GOT3 (cell line): ENCODE measurements at places on chromosomes 4 and X.

GRCh38 chrX:38682095-38682494 is 119.2 kb upstream of the MID1IP1 start:
- DNase-seq, result no peak

DNA sequence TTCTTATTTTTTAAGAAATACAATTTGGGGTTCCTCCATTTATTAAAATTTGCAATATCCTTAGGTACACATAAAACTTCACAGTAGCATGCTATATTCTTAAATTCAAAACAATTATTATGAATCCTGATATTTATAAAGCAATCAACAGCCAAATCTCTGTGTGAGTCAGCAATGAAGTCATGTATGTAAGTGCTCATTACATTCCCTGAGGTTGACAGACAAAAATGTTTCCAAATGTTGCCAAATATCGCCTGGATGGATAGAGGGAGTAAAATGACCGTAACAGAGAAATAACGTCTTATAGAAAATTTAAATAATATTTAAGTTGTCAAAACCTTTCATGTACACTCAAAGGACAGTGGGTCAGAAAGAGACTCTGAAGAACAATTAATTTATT is 220.0 kb downstream of the PCDH18 start:
- no peak for DNase-seq

DNA sequence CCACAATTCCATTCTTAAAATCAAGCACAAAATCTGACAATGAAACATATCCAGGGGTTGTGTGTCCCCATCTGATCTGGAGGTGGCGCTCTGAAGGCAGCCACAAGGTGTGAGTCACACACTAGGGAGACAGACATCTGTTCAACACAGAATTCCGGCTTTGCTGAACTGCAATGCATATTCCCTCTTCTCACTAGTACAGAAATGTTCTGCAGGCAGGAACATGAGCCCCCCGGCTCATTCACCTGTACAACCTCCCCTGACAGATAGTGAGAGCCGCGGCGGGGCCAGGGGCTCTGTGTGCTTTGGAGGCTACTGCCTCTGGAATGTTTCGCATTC is 41.9 kb downstream of the WDR1 start:
- DNase-seq, result no peak

DNA sequence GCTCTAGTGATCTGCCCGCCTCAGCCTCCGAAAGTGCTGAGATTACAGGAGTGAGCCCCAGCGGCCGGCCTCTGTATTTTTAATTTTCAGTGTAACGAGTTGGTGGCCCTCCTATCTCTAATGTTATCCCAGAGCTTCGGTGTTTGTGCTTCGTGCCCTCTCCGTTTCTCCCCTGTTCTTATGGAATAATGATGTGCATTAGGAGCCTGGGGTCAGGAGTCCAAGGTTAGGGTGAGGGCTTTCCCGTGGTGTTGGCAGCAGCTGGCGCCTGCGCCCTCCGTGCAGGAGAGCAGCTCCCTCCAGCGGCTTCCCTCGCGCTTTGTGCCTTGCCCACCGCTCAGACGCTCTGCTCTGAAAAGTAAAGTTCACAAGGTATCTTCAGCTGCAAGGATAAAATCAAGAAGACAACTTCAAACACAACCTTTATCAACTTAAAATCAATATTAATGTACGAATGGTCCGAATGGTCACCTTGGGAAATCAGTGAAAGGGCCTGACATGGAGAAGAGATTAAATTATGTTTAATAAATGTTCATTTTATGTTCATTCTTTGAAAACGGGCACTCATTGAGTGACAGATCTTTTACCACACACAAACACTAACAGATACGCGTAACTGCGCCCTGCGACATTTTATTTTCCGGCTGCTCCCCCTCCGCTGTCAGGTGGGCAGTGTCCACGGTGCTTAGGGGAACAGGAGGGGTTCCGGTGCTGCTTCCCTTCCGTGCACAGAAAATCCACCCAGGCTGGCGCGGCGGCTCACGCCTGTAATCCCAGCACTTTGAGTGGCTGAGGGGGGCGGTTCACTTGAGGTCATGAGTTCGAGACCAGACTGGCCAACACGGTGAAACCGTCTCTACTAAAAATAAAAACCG is 62.4 kb downstream of the TRAPPC11 start:
- DNase-seq, result no peak

- DNase-seq, result no peak
These were observed 87.4 kb upstream of the CITED1 start for GRCh38 chrX:72392816-72393800.

- no peak for DNase-seq
These were observed 31.5 kb downstream of the SLC9A7 start for GRCh38 chrX:46727441-46727840.

GRCh38 chrX:105190252-105190853 is 30.1 kb downstream of the TEX13A start:
- no peak for DNase-seq

DNA sequence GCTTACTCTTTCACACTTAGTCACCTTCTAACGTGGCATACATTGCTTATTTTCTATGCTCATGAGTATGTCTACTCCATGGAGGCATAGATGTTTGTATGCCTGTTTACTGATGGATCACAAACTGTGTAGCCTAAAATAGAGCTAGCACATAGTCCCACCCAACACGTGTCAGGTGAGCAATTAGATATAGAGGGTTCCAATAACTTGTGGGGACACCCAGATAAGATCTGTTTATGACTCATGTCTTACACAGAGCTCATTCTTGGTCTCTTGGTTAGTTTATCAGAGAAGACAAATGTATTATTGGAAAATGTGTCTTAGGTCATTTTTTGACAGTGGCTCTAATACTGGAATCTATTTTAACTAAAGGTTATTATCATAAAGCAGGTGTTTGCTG is 6.8 kb downstream of the ZFP42 start:
- DNase-seq, result no peak

DNA sequence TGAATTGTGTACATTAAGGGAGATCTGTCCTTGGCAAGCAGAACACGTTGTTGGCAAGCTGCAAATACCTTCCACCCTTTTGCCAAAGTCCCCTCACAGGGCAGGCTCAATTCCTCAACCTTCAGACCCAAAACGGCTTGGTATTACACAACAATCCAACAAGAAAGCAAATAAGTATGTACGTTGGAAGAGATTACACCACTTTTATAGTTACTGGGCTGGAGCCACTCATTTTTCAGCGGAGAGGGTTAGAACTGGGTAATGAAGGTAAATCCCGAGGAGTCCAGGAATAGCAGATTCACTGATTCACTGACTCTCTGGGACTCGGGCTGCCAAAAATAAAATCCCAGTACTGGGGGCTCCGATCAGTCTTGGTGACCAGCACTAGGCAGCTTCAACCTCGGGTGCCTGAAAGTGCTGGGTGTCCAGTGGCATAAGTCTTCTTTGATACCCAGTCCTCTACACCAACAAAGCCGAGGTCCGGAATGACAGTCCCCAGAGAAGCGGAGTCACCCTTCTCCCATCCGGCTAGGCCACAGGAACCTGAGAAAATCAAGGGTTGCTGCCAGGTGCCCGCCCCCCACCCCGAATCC is 587 bp downstream of the TIMM8A start:
- DNase-seq, result no peak

DNA sequence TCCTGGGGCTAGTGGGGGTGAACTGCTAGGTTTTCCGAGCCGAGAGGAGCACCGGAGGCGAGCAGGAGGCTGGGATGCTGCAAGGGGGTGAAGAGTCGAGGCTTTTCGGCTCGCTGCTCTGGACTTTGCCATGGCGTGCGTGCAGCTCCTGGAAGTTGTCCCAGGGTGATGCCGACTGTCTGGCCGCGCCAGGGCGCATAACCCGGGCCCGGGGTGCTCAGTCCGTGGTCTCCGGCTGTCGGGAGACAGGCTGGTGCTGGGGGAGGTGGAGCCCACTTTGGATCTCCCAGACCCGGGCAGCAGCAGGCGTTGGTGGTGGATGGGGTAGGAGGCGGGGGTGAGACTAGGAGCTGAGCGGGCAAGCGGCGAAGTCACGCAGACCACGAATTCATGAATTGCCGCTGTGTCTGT is 793 bp downstream of the GRIA3 start:
- no peak for DNase-seq

DNA sequence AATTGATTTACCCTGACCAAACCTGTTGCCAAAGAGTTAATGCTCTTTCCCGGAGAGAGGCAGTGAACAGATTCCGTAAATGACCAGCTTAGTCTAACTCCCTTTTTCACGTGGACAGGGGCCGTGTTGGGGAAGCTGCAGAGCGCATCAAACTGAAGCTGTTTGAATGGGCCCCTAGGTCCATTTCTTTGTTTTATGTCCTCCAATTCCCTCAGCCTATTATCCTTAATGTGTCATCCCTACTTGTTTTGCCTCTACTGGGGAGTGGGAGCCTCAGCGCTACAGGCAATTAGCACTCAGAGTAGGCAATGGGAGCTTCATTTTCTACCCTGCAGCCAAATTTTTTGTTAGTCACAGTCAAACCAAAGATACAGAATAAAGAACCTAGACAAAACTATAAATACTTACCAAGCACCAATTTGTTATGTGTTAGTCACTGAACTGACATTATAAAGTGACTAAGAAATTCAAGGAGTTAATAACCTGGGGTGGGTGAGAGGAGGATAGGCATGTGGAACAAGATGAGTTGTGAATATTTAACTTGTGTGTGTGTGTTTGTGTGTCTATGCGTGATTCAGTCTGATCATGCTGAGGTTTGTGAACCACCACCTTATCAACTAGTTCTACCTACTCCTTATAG is 417.4 kb downstream of the PACRGL start:
- DNase-seq, result no peak

DNA sequence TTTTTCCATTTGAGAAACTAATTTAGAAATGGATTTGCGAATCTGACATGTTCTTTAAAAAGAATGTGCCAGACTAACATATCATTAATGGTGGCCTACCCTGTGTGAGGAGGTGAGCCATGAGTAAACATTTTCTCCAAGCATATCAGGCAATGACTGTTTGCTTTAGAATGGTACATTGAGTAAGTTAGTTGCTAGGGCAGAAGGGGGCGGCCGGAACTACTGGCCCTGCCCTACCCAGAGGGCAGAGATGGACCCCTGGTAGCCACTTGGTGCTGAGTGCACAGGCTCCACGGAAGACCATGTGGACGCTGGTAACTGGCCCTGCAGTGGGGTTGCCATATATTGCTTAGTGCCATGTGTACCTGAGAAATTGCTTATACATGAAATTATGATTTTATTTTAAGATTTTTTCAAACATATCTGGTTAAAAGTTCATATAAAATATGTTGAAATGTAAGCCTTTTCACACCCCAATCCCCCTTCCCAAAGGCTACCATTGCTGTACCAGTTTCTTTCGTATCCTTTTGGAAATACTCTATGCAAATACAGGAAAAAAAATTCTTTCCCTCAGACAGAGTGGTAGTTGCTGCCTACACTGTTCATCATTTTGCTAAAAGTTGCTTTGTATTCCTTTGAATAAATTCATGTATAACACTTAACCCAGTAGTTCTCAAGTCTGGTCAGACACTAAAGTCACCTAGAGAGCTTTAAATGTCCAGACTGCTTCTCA is 8.8 kb downstream of the FNIP2 start:
- no peak for DNase-seq

DNA sequence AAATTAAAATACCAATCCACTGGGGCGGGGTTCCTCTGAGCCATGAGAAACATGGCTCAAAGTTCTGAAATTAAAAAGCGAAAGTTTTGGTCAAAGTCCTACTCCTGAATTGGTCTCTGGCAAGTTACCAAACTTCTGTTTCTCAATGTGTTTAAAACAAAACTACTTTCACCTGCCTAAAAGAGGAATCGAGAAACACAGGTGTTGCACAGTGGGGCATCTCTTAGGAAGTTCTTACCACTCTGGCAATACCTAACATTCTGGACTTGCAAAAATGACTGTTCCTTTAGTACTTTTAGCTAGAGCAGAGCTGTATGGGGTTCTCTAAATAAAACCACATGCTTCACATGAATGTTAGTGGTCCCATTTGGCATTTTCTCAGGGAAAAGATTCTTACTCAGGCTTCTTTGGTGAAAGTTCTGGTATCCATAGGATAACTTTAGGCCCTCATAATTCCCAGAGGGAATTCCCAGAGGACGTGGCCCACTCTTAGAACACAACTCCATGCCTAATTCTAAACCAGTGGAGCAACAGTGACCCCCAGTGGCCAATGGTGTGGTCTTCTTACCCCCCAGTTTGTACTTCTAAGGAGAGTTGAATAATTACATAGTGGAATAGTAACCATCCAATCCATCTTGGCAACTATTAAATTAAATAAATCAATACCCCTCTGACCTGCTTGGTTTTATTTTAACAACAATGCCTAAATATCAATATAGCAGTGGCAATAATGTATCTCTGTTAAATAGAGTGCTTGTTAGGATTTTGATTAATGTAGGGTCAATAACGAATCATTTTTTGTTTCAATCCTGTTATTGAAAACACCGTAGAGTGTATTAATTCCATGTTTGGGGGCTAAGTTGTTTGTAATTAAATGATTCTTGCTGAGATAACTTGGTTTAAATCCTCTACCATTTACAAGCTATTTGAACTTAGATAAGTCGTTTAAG is 21.9 kb downstream of the BMP3 start:
- DNase-seq, result no peak

- DNase-seq, result no peak
These were observed 1520.1 kb downstream of the PCDH18 start for GRCh38 chr4:136012220-136012619.

GRCh38 chrX:28756647-28757046 is 169.4 kb downstream of the IL1RAPL1 start:
- DNase-seq, result no peak

GRCh38 chrX:118772051-118772450 is 44.6 kb downstream of the IL13RA1 start:
- no peak for DNase-seq

DNA sequence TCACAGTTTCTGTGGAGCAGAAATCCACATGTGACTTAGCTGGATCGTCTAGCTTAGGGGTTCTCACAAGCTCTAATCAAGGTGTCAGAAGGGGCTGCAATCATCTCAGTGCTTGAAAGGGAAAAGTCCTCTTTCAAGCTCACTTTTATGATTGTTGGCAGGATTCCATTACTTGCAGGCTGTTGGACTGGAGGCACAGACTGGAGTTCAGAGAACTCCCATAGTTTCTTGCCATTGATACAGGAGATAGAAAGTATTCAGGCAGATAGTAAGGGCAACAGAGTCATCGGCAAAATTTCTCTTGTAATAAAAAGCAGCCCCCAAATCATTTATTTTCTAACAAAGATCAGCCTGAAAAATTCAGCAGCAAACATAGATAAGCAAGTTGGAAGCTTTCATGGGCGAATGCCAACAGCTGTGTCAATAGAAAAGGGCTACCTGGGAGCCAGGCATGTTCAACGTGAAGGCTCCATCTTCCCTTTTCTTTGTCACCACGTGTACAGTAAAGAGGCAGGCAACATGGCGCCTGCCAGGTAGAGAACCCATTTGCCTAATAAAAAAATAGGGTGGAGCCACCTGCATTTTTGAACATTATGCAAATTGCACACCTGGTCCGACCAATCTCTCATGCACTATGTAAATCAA is 64.4 kb downstream of the CXCL13 start:
- DNase-seq, result no peak
